ENCODE measurements at places on chromosomes 6 and 20.

DNA sequence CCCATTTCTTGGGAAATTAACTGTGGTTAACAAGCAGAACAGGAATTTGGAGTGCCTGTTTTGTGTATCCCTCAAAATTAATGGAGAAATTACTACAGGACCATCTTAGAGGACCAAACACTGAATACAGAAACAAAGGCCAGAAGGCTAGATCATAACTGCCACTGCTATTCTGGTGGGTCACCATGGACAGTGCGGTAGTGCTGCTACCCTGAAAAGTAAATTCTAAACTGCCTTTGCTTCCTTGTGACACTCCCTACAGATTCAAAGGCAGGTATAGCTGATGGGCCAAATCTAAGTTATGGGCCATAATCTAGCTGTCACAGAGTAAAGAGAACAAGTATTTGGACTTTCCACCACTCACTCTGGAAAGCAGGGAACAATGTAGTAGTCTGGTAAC is 575.8 kb upstream of the ADGRB3 start:
- no peak for DNase-seq

GRCh38 chr6:138000941-138001340 is 106.3 kb downstream of the PERP start:
- no peak for DNase-seq

GRCh38 chr20:57212534-57213276 is 53.7 kb downstream of the BMP7 start:
- peak; percentile 84 for DNase-seq

- DNase-seq, result no peak
Measured at GRCh38 chr20:60559462-60559861, 601.2 kb downstream of the CDH26 start.

- DNase-seq, result no peak
Measured at GRCh38 chr6:125192610-125192930, 39.0 kb downstream of the TPD52L1 start.

Measured in fibroblast of mammary gland (primary cell).